ENCODE measurements at places on chromosomes 11 and 22. TPM values are rescaled to one million over a fixed set of nuclear protein-coding genes. Genes with fewer than 3 reads are reported as not detected.
A peak's percentile ranks its signal among the peaks of the same experiment; 100 is the strongest.

DNA sequence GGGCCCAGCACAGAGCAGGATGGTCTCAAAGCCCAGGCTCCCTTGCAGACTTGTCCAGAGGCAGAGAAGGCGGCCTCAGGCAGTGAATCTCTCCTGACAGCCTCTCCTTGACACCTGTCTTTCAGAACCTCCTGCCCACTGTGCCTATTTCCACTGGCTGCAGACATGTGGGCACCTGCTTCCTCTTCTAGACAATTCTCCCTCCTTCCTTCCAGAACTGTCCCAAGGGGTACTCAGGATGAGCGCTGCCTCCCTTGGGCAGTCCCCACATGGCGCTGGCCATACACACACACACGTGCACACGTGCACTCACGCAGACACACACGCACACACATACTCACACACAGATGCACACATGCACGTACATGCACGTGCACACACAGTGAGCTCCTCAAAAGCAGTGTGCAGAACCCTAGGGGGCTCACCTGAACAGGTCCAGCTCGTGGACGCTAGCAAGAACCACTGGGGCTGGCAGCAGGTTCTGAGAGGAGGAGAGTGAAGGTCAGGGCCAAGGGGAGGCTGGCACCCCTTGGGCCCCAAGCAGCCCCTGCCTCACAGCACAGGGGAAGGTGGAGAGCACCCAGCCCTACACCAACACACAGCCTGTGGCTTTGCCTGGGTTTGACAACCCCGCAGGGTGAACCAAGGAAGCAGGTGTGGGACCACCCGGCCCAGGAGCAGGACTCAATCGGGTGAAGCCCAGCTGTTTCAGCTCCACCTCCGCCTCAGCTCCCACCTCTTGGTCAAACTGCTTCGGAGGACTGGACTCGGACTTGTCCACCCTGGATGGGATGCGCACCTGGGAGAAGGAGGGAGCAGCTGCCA, 8.1 kb upstream of the PLXNB2 start:
- H3K4me1 ChIP-seq = peaks cover 11% of the 10 kb centered on the region
- H3K36me3 ChIP-seq = no peaks in the 10 kb centered on the region
- H3K27me3 ChIP-seq = no peaks in the 10 kb centered on the region
- H3K4me3 ChIP-seq = no peak overlapping the region
- DNase-seq = no peak

DNA sequence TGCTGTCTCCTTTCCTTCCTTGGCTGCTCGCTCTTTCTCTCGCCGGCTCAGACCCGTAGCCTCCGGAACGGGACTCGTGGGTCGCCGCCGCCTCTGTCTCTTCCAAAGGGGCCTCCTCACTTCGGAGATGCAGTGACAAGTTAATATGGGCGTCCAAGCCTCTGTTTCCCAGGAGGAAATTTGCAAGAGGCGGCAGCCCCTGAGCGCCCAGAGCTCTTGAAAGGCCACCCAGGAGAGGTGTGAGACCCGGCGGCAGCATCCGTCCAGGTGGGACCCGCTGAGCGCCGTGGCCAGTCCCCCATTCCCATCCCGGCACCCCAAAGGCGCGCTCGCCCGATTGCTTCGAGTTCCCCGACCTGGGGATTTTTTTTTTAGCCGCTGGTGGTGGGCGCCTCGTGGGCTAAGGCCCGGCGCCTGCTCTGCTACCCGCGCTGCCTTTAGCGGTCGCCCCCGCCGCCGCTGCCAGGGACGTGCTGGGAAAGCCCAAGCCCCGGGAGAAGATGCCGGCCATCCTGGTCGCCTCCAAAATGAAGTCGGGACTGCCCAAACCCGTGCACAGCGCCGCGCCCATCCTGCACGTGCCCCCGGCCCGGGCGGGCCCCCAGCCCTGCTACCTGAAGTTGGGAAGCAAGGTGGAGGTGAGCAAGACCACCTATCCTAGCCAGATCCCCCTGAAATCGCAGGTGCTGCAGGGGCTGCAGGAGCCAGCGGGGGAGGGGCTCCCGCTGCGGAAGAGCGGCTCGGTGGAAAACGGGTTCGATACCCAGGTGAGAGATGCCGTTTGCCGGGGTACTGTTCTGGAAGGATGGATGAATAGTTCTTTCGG, 772 bp downstream of the NAV2 start:
- H3K4me3 ChIP-seq = peak overlapping the region; percentile 79
- H3K27ac ChIP-seq = no peak overlapping the region
- DNase-seq = no peak
- no peaks in the 10 kb centered on the region for H3K36me3 ChIP-seq
- H3K4me1 ChIP-seq = peaks cover 23% of the 10 kb centered on the region

- no peaks in the 10 kb centered on the region for H3K36me3 ChIP-seq
- peaks cover 20% of the 10 kb centered on the region for H3K27me3 ChIP-seq
- no peak overlapping the region for H3K4me3 ChIP-seq
- no peak for DNase-seq
- no peaks in the 10 kb centered on the region for H3K4me1 ChIP-seq
Measured at GRCh38 chr11:2118677-2119076, 20.5 kb downstream of the IGF2 start.

- H3K36me3 ChIP-seq = peaks cover 2% of the 10 kb centered on the region
- H3K4me3 ChIP-seq = no peak overlapping the region
- DNase-seq = no peak
- H3K4me1 ChIP-seq = no peaks in the 10 kb centered on the region
- H3K27me3 ChIP-seq = no peaks in the 10 kb centered on the region
- H3K27ac ChIP-seq = no peak overlapping the region
Measured at GRCh38 chr22:19819208-19819910, 35.3 kb downstream of the GNB1L start.

GRCh38 chr11:62471603-62472002, 52.8 kb downstream of the SCGB1A1 start:
- no peak overlapping the region for H3K27ac ChIP-seq
- no peaks in the 10 kb centered on the region for H3K36me3 ChIP-seq
- no peak overlapping the region for H3K4me3 ChIP-seq
- H3K4me1 ChIP-seq = peaks cover 5% of the 10 kb centered on the region

DNA sequence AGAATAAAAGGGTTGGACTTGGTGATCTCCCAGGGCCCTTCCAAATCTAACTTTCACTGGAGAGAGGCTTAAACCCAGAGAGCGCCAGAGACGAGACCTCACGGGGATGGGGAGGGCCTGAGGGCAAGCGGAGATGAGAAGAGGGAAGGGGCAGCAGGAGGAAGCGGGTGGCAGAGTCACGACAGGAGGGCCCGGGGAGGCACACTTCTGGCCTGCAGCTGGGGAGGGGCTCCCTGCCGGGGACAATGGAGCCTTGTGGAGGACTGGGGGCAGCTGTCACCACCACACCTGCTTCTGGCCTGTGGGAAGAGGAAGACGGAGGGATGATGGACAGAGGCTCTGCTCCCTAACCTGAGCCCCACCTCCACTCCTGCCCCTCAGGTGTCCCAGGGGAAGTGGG, 40.2 kb downstream of the PDE2A start:
- no peaks in the 10 kb centered on the region for H3K36me3 ChIP-seq
- H3K27me3 ChIP-seq = peaks cover 8% of the 10 kb centered on the region
- no peaks in the 10 kb centered on the region for H3K4me1 ChIP-seq
- H3K4me3 ChIP-seq = no peak overlapping the region
- no peak for DNase-seq
- H3K27ac ChIP-seq = no peak overlapping the region

Gene ZNRD2
- 48.1 TPM for total RNA-seq

Gene CSF2RB
- total RNA-seq = 0.22 TPM

Gene TRIM3
- total RNA-seq = 6.4 TPM
